Stimulated activated CD8-positive, alpha-beta memory T cell treated with anti-CD3 and anti-CD28 coated beads, Interleukin-4, amount 100 ng/mL, for 1 hour (primary cell): ENCODE measurements at places on chromosomes 2 and 18.

DNA sequence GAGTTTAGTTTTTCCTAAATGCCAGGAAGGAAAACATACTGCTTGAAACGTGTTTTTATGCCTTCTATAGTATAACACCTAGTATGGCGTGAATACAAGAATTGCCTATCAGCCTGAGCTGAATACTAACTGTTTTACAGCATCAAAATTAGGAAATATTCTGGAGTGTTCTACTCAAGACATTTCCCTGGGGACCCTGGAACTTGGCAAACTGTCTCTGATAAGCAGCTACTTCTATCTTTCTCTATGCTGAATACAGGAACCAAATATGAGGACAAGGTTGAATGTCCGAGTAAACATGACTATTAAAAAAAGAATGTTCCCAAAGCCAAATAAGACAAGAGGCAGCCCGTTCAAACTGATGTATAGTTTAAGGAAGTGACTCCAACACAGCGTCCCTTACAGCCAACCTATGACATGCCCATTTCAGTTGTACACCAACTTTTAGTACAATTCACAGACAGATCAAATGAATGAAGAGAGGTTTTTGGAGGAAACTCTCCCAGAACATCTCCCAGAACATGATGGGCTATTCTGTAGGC lies 951.3 kb upstream of the ACVR2A start:
- DNase-seq = no peak

- no peak for DNase-seq
Measured at GRCh38 chr2:53694096-53694771, 73.4 kb upstream of the CHAC2 start.

- DNase-seq = peak; percentile 82
Measured at GRCh38 chr2:237085248-237086221, at the start of gene COPS8. TSS of gene COPS8 (plus strand) at chr2:237085889. CDS start at chr2:237085965, 76 bp downstream.

- no peak for DNase-seq
Measured at GRCh38 chr2:134669731-134670669, 48.8 kb downstream of the TMEM163 start.

DNA sequence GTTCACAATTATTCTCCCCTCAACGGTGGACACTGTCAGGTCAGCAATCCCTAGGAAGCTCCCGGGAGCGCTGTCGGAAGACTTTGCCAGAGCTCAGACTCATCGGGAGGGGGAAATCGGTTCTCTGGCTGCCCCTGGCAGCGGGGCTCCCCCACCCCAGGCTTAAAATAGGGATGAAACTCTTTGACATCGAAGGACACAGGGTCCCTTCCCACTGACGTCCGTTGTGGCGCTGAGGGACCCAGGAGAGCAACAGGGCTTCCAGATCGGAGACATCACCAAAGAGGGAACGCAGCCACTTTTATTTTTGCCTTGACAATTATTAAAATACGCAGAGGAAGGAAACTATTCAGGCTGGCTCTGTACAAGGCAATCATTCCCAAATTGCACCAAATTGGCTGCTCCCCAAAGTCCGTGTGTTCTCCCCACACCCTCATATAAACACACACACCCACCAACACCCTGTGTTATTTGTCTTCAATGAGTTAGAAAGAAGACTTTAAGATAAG lies 249.0 kb downstream of the CDH20 start:
- DNase-seq = no peak

DNA sequence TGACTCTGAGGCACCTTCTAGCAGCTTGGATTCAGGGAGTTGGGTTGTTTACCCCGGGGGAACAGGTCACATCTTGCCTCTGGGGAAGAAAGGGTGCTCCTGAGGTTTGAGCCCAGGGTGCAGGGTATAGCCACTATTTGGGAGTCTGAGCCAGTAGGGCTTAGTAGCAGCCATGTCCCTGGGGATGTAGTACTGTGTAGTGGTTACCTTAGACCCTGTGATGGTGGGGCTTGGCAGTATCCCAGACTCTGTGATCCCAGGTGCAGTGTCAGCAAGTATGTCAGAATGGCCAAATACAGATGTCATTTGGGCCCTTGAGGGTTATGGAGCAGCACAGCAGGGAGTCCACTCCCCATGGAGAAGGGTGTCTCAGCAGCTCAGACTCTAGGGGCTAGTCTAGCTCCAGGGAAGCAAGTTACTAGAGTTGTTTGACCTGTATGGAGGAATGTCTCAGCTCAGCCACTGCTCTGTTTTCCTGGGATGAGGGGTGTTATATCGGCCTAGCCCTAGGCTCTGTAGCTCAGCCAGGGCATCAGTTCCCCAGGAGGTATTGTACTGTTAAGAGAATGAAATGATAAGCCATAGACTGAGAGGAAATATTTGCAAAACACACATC lies 151.3 kb downstream of the UBR3 start:
- DNase-seq = no peak

- no peak for DNase-seq
Measured at GRCh38 chr2:203708846-203709396, 2.5 kb downstream of the CD28 start.

DNA sequence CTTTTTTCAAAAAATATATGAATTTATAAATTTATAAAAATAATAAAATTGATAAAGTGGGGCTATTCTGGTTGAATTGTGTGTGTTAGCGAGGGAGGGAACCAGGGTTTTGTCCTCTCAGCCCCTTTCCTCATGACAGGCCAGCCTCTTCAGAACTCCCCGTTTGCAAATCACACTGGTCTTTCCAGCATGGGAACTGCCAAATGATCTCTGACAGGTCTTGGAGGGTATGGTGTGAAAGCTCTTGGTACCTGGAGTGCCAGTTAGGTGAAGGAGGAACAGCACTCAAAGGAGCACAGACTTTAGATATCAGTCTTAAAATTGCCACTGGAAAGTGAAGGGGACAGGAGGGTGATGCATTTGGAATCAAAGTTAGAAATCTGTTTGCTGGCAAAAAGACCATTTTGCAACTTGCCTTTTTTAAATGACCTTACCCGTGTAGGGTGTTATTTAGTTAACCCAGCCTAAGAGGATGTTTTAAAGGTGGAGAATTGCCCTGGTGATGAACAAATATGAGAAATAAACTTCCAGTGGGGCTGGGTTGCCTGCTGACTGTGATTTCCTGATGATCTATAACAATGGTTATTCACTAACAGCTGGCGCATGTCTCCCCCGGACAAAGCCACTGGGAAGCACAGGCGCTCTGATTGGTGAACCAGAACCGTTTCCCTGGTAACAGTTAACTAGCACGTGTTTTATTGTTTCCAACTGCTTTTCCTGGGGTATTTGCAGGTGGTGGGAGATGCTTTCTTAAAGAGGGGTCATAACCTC lies 85.3 kb upstream of the EFEMP1 start:
- no peak for DNase-seq

- DNase-seq = no peak
Measured at GRCh38 chr2:47888581-47889280, 17.6 kb downstream of the FBXO11 start.

GRCh38 chr2:73232403-73233153 lies 461 bp downstream of the PRADC1 start:
- no peak for DNase-seq

DNA sequence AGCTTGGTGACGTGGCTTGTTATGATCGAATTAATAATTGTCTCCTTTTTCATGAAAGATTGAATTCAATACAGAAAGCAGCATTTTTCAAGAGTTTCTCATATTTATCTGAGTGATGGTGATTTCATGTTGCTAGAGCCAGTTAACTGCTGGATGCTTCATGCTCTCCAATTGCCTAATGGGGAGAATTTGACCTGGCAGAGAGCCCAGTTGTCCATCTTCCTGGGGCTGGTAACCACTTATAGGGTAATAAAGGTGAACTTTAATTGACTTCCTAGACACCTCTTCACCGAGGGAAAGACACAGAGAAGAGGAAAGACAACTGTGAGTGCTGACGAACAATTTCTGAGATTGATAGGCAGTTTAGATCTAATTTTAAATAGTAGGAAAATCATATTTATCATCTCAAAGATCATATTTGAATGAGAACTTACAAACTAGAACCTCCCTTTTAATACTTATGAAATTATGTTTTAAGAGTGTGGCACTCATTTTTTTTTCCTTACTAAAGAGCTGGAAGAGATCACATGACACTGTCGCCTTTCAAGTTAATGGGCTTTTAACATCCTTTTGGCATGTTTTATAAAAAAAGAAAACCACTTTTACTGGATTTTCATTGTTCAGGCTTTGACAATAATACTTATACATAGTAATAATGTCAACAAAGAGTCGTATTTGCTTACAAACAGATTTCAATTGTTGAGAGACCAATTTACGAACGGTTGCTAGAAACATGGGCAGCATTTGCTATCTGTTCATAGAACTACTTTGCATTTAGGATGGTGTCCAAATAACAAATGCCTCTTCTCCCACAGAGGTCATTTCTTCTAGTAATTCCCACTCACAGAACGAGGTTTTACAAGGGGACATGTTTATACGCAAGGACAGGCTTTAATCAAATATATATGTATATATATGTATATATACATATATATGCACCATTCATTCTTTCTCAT lies 153.3 kb downstream of the RAPGEF4 start:
- DNase-seq = no peak

DNA sequence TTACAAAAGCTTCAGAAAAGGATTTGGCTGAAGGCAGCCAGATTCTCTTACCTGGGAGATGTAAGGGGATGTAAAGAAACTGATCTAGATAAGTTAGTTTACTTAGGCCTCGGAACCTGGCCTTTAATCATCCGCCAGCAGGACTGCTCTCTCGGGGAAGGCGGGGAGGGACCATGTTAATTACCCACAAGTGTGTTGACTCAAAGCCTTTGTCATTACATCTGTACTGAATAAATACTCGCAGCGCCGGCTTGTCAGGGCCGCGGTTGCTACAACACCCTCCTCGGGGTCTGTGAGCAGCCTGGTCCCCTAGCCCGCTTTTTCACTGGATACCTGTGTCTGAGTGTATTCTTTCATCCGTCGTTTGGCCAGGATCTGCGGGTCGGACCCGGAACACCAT lies 6.7 kb downstream of the CHMP3 start:
- no peak for DNase-seq

GRCh38 chr2:200199576-200200263 lies 106.8 kb upstream of the SPATS2L start:
- DNase-seq = no peak

GRCh38 chr2:7945026-7945425 lies 736.8 kb upstream of the ID2 start:
- no peak for DNase-seq

DNA sequence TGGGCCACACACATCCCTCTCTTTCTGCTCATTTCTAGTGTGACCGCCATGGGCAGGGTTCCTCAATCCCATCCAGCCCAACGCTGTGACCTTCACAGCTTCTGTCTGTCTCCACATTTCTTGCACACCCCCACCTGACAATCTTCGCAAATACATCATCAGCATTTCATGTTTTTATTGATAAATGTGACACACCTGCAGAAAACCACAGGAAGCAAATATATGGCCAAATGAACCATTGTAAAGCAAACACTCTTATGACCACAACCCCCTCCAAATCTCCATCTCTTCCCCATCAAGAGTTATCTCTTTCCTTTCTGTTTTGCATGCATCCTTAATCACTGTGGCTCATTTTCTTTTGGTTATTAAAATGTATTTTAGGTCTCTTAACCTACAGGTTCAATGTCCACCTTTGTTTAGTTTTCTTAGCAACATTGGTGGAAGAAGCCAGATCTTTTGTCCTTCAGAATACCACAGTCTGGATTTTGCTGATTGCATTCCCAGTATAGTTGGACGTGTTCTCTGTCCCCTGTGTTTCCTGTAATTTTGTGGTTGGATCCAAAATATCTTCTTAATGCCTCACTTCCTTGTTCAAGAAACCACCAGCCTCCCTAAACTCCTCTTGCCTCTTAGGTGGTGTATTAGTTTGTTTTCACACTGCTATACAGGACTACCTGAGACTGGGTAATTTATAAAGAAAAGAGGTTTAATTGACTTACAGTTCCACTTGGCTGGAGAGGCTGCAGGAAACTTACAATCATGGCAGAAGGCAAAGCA lies 9.8 kb upstream of the NCK2 start:
- DNase-seq = no peak

- DNase-seq = no peak
Measured at GRCh38 chr2:215843579-215843978, 169.8 kb downstream of the MREG start.

DNA sequence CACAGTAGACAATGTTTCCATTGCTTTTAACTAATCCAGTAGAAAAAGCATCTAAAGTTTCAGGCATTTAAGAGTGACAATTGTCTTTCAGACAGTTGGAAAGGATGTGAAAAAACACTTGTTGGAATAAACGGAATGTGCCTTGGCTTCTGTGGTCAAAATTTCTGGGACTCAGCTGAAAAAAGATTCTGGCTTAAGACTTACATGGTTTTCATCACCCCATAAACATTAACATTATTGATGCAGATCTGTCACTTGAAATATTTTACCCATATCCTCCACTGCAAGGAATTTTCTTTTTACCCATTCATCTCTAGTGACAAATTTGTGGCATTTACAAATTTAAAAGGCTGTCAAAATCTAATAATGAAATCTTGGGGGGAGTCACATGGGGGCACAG lies 166.0 kb downstream of the SRBD1 start:
- DNase-seq = no peak

DNA sequence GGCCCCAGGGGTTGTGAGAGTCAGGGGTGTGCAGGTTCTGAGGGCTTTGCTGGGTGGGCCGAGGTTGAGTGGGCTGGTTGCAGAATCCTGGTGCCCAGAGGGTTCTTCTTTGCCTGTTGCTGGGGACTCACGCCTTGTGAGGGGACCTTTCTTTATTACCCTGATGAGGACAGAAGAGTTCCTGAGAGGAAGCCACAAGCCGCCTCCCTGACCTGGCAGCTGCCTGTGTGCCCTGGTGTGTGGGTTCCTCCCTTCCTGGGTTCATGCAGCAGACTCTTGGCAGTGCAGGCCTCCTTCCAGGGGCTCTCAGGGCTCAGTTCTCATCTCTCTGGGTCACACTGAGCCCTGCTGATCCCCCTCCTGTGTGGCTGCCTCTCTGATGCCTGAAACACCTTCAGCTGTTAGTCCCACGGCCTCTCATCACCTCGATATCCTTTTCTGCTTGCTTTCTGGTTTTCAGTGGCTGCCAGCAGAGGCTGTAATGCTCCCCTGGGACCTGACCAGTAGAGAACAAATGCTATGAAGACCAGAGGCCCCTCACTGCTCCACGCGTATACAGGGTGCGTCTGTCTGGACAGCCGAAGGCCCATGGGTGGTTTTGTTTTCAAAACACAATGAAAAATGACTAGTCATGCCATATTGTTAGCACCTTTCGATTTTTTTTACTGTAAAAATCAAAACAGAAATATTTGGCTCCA lies 191.3 kb downstream of the AGAP1 start:
- no peak for DNase-seq

DNA sequence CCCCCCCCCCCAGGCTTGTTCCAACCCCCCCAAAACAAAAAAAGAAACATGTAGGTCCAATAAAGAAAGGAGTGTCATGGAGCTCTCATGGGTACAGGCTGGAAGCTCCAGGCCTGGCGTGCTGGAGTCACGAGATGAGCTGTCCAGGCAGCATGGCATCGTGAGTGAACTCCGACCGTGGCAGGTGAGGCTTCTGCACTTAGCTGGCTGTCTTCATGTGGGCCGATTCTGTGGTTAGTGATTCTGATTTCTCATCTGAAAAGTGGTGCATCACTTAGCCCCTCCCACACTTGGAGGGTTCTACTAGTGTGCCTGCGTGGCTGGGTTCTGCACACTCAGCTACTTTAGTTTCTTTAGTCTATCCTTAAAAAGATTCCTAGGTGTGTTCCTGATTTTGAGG lies 126.4 kb upstream of the MGAT5 start:
- DNase-seq = no peak
